ENCODE measurements at places on chromosomes 12 and 14. TPM values are rescaled to one million over a fixed set of nuclear protein-coding genes. Genes with fewer than 3 reads are reported as not detected.

DNA sequence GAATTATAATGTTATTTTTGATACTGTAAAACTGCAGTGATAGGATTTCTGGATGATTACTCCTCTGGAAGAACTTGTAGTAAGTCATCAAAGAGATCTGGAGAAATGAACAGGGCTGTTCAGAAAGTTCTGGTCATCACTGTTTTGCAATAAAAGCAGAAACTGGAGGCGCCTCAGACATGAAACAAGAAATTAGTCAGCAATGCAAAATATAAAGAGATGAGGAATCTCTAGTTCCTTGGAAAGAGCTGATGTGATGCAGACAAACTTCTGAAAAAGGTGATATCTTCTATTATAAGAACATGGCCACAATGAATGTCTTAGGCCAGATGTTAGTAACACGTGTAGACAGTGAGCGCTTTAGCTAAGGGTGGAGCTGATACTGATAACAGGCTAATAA, 9.5 kb downstream of the ACIN1 start:
- no peaks in the 10 kb centered on the region for H3K27me3 ChIP-seq
- no peak for DNase-seq
- no peak overlapping the region for H3K27ac ChIP-seq

- H3K36me3 ChIP-seq: no peaks in the 10 kb centered on the region
- no peak for DNase-seq
- H3K27ac ChIP-seq: no peak overlapping the region
- H3K4me3 ChIP-seq: no peak overlapping the region
- no peaks in the 10 kb centered on the region for H3K27me3 ChIP-seq
Observed at GRCh38 chr12:30019366-30020140, 235.8 kb upstream of the TMTC1 start.

DNA sequence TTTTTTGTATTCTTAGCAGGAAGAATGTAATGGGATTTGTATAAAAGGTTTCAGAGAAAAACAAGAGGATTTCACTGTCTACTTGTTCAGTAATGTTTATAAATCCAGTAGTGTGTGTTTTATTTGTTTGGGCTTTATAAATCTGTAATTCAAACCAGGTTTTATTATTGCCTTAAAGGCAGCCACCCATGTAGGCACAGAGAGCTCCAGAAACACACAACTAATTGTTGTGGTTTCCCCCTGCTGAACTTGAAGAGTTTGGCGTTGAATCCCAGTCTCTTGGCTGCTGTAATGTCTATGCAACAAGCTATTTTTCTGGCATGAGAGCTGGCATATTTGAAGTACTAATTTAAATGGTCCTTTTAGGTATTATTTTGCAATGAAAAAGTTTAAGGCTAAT, 63.4 kb upstream of the SLCO1C1 start:
- no peak for DNase-seq
- H3K36me3 ChIP-seq: no peaks in the 10 kb centered on the region
- H3K4me1 ChIP-seq: no peaks in the 10 kb centered on the region
- no peak overlapping the region for H3K27ac ChIP-seq

GRCh38 chr12:107655281-107656065, 30.1 kb upstream of the PWP1 start:
- H3K36me3 ChIP-seq: peaks cover 31% of the 10 kb centered on the region
- H3K27me3 ChIP-seq: no peaks in the 10 kb centered on the region
- no peak for DNase-seq
- H3K4me3 ChIP-seq: no peak overlapping the region

DNA sequence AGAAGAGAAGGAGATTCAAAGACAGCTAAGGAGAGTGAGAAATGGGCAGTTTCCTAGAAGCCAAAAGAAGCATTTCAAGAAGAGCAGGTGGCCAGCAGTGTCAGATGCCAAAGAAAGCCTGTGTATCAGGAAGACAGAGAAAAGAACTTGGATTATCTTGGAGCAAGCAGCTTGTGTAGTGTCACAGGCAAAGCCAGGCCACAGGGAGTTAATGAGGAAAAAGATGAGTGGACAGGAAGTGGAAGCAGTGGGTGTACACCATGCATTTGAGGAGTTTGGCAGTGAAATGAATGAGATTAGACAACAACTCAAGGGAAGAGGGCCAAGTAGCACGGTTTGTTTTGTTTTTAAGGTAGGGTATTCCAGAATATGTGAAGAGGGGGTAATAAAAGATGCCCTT, 5.6 kb upstream of the MYH7 start:
- no peak overlapping the region for H3K27ac ChIP-seq
- H3K4me1 ChIP-seq: no peaks in the 10 kb centered on the region
- H3K36me3 ChIP-seq: no peaks in the 10 kb centered on the region
- H3K4me3 ChIP-seq: no peak overlapping the region

GRCh38 chr14:70086685-70087379, 101.9 kb downstream of the SLC8A3 start:
- H3K36me3 ChIP-seq: no peaks in the 10 kb centered on the region
- no peak overlapping the region for H3K4me3 ChIP-seq
- peaks cover 2% of the 10 kb centered on the region for H3K27me3 ChIP-seq

- no peaks in the 10 kb centered on the region for H3K27me3 ChIP-seq
- no peaks in the 10 kb centered on the region for H3K36me3 ChIP-seq
- no peak overlapping the region for H3K4me3 ChIP-seq
Observed at GRCh38 chr14:97179573-97179972, 382.4 kb downstream of the VRK1 start.

GRCh38 chr12:67237231-67237630, 31.9 kb upstream of the CAND1 start:
- DNase-seq: no peak
- no peaks in the 10 kb centered on the region for H3K27me3 ChIP-seq
- no peaks in the 10 kb centered on the region for H3K4me1 ChIP-seq

The KRT6C gene
- total RNA-seq: not detected

The A2M gene
- not detected for total RNA-seq

DNA sequence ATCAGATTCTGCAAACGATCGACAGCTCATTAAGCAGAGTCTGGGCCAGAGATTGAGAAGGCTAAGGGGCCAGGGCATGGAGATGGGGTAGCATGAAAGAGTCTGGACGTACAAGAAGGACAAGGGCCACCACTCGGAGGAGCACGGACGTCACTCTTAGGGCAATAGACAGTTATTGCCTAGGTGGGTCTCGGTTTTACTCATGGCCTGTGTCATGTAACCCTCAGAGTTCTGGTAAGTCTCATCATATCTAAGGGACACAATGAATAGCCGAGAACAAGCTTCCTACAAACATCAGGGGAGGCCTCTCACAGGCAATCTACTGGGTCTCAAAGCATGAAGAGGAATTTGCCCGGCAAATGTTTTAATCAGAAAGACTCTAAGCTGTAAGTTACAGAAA, 30.4 kb upstream of the ITPK1 start:
- no peaks in the 10 kb centered on the region for H3K27me3 ChIP-seq
- H3K36me3 ChIP-seq: no peaks in the 10 kb centered on the region
- no peak for DNase-seq
- no peak overlapping the region for H3K27ac ChIP-seq
- no peaks in the 10 kb centered on the region for H3K4me1 ChIP-seq

The TAS2R46 gene
- 1.6 TPM for total RNA-seq

GRCh38 chr14:36646664-36647416, 14.8 kb upstream of the PAX9 start:
- H3K4me3 ChIP-seq: no peak overlapping the region
- H3K27me3 ChIP-seq: peaks cover 37% of the 10 kb centered on the region
- no peak overlapping the region for H3K27ac ChIP-seq

The UBE3B gene
- total RNA-seq: 19.9 TPM

The STX2 gene
- 13.4 TPM for total RNA-seq

The C12orf60 gene
- total RNA-seq: 0.11 TPM

DNA sequence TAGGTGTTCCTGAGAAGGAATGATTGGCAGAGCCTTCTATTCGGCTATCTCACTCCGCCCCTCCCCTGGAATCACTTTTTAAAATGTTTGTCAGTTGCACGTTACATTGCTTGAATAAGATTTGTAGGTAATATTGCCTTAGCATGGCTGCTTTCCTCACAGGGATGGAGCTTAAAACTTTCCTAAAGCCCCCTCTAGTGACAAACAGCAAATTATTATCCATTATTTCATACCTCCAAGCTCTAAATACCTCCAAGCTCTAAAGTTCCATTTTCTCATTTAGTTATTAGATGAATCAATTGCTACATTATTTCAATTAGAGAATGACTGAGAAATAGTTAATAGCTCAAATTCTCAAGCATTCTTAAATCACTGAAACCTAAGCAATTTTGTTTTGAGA, 5.1 kb upstream of the SPATA7 start:
- H3K27ac ChIP-seq: no peak overlapping the region
- H3K36me3 ChIP-seq: no peaks in the 10 kb centered on the region
- H3K4me3 ChIP-seq: no peak overlapping the region
- DNase-seq: no peak
- no peaks in the 10 kb centered on the region for H3K27me3 ChIP-seq

DNA sequence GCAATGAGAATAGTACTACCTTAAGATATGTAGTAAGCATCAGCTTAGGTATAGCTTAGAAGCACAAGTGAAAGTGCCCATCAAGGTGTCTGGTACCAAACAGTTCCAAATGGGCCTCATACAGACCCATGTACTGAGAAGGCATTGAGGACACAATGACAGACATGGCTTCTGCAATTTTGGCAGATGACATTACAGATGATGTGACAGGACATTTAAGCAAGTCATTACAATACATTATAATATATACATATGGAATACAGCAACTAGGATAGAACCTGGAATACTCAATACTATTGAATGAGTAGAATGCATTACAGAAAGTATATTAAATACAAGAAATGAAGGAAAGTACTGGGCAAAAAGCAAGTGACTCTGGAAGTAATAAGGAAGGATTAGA, 256.4 kb downstream of the GXYLT1 start:
- no peak for DNase-seq
- no peak overlapping the region for H3K27ac ChIP-seq
- no peak overlapping the region for H3K4me3 ChIP-seq
- no peaks in the 10 kb centered on the region for H3K27me3 ChIP-seq

The ZCRB1 gene
- total RNA-seq: 30.3 TPM

The FIGNL2 gene
- total RNA-seq: 1.3 TPM

DNA sequence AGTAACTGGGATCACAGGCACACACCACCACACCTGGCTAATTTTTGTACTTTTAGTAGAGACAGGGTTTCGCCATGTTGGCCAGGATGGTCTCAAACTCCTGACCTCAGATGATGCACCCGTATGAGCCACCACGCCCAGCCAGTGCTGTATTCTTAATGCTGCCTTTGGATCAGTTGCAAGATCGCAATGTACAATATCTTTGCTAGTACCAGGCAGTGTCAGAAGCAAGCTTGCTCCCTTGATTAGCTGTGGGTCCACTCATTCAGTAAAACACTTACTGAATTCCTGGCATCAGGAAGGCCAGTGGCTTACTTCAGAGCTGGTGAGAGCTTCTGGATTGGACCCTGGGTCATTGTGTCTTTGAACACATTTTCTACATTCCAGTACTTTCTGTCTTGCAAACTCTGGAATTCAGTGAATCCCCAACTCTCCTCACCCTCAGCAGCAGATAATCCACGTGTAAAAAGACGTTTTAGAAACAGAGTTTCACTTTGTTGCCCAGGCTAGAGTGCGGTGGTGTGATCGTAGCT, 1183.7 kb downstream of the AACS start:
- DNase-seq: no peak
- no peaks in the 10 kb centered on the region for H3K27me3 ChIP-seq
- H3K4me3 ChIP-seq: no peak overlapping the region
- no peaks in the 10 kb centered on the region for H3K4me1 ChIP-seq

GRCh38 chr14:21070610-21071224, 613 bp downstream of the ARHGEF40 start:
- H3K4me1 ChIP-seq: peaks cover 37% of the 10 kb centered on the region
- no peaks in the 10 kb centered on the region for H3K36me3 ChIP-seq
- DNase-seq: no peak
- H3K27me3 ChIP-seq: peaks cover 59% of the 10 kb centered on the region
- peak overlapping the region; percentile 51 for H3K4me3 ChIP-seq
- no peak overlapping the region for H3K27ac ChIP-seq

DNA sequence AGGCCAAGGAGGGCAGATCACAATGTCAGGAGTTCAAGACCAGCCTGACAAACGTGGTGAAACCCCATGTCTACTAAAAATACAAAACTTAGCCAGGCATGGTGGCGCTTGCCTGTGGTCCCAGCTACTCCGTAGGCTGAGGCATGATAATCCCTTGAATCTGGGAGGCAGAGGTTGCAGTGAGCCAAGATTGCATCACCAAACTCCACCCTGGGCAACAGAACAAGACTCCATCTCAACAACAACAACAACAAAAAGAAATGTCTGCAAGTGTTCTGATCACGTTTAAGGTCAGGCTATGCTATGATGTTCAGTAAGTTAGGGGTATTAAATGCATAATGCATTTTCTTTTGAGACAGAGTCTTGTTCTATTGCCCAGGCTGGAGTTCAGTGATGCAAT, 6.7 kb upstream of the PLD4 start:
- no peaks in the 10 kb centered on the region for H3K36me3 ChIP-seq
- H3K4me1 ChIP-seq: no peaks in the 10 kb centered on the region
- no peak for DNase-seq
- no peak overlapping the region for H3K27ac ChIP-seq

The SLCO1B1 gene
- not detected for total RNA-seq

The ASCL1 gene
- total RNA-seq: not detected

GRCh38 chr12:16349131-16349460, 1.7 kb downstream of the MGST1 start:
- H3K4me1 ChIP-seq: no peaks in the 10 kb centered on the region
- H3K36me3 ChIP-seq: no peaks in the 10 kb centered on the region
- no peaks in the 10 kb centered on the region for H3K27me3 ChIP-seq
- H3K27ac ChIP-seq: no peak overlapping the region
- no peak overlapping the region for H3K4me3 ChIP-seq

The TAPBPL gene
- total RNA-seq: 15.8 TPM

DNA sequence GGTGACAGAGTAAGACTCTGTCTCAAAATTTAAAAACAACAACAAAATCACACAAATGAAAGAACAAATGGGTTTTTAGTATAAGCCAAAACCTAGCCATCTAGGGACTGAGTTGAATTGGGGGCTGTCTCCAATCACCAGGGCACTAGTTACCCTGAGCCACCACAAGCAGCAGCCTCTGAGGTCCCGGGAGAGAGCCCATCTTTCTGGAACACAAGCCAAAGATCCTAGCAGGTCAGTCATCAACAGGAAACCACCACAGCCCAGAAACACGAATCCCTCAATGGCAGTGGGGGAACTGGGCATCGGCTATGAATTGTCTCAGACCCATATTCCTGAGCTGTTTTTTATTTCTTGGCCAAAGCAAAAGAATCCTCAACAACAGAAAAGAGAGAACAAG, 75.3 kb downstream of the KDM2B start:
- no peak for DNase-seq
- H3K27ac ChIP-seq: no peak overlapping the region
- H3K27me3 ChIP-seq: no peaks in the 10 kb centered on the region
- no peak overlapping the region for H3K4me3 ChIP-seq
- peaks cover 36% of the 10 kb centered on the region for H3K36me3 ChIP-seq
- peaks cover 3% of the 10 kb centered on the region for H3K4me1 ChIP-seq

GRCh38 chr12:121530600-121531355, 50.0 kb downstream of the KDM2B start:
- H3K27ac ChIP-seq: peak overlapping the region; percentile 59
- H3K4me1 ChIP-seq: peaks cover 53% of the 10 kb centered on the region
- DNase-seq: peak; percentile 52
- H3K36me3 ChIP-seq: peaks cover 30% of the 10 kb centered on the region

The TMX1 gene
- 9.5 TPM for total RNA-seq

- peaks cover 36% of the 10 kb centered on the region for H3K36me3 ChIP-seq
- no peak overlapping the region for H3K4me3 ChIP-seq
- no peak for DNase-seq
- no peaks in the 10 kb centered on the region for H3K27me3 ChIP-seq
- H3K4me1 ChIP-seq: no peaks in the 10 kb centered on the region
Observed at GRCh38 chr12:112166051-112167015, 41.0 kb downstream of the TRAFD1 start.

- H3K4me3 ChIP-seq: no peak overlapping the region
- no peaks in the 10 kb centered on the region for H3K27me3 ChIP-seq
- H3K27ac ChIP-seq: no peak overlapping the region
Observed at GRCh38 chr12:33223956-33224355, 215.7 kb downstream of the SYT10 start.
